ENCODE measurements at places on chromosomes 11 and 22. TPM values are rescaled to one million over a fixed set of nuclear protein-coding genes. Genes with fewer than 3 reads are reported as not detected.

BACE1 gene
- 17.5 TPM for total RNA-seq

UCP3 gene
- 0.28 TPM for total RNA-seq

BTG4 gene
- total RNA-seq: not detected

- ATAC-seq: no peak
These were observed 473.7 kb downstream of the JRKL start for GRCh38 chr11:96863520-96863919.

- no peak for ATAC-seq
These were observed 22.4 kb upstream of the LRRC32 start for GRCh38 chr11:76692956-76693355.

DNA sequence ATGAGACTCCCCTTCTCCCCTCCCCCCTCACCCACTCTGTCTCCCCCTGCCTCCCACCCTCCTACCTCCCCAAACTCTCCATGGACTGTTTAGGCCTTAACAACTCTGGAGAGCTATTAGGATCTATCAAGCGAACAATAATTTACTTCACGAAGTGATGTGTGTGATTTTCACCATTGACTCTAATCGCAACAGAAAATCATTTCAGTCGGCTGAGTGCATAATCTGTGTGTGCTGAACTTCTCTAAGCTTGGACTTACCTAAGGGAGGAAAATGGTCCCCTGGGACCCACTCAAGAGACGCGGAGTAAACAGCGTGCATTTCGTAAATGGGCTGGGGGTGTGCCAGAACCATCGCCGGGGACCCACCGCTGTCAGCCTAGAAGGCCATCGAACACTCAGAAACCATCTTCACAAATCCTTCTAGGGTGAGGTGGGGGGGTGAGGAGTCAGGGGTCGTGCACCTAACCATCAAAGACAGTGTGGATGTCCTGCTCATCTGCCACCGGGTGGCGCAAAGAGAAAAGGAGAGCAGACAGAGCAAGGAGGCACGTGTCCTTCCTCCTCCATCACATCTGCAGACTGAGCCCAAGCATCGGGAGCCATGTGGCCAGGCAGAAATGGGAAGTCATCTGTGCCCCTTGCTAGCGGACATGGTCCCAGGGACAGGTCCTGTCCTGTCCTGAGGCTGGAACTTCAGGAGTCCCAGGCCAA, 62.1 kb upstream of the NUP50 start:
- peak; percentile 44 for ATAC-seq

DNA sequence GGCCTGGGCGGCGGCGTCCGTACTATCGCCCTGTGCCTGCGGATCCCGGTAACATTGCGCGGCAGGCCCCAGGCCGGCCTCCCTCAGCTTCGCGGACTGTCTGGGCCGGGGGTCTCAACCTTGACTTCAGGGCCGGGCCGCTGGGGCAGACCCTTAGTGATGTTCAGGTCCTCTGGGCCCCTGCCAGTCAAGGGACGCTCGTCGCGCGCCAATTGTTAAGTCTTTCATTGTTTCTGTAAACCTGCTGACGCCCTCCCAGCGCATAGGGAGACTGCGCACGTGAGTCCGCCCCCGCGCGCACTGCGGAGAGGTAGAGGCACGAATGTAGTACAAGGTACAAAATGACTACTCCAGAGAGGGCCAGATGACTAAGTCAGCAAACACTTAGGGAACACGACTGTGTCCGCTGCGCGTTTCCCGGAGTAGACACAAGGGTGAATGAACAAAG, 451 bp upstream of the HDHD5 start:
- ATAC-seq: peak; percentile 54

- ATAC-seq: peak; percentile 23
These were observed 6.3 kb downstream of the FDX1 start for GRCh38 chr11:110435780-110436717.

Data from esophagus mucosa (tissue), 1 donor.